ENCODE measurements at places on chromosomes 6 and 20.

GRCh38 chr20:4828830-4829513 is 107.3 kb downstream of the PRND start:
- no peak for DNase-seq

- DNase-seq = no peak
Observed at GRCh38 chr6:38799529-38800184, 84.5 kb downstream of the DNAH8 start.

DNA sequence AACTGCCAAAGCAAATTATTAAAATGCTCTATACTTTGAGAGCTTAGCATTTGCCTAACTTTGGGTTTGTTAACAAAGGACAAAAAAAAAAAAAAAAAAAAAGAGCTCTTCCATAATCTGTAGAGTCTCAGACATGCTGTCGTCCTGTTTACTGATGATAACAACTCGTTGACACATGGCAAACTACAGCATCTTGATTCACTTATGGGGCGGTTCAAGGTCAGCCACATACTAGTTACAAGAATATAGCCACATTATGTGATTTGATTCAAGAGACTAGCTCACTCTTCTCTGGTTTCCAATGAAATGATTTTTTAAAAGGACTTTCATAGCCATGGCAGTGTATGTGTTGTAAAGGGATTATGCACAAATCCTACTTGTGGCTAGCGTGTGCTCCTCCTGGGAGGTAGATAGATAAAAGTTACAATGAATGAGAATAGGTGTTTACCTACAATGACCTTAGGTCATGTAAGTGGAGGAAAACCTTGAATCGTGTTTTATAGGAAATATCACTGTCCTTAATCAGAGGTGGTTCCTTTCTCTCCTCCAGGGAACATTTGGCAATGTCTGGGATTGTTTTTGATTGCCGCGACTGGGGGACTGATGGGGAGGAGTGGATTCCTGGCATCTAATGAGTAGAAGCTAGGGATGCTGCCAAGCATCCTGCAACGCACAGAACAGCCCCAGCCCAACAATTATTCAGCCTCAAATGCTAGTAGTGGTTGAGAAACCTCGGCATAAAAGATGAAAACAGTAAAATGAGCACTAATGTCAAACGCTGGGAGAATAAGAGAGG is 969.2 kb upstream of the SLC35B3 start:
- DNase-seq = no peak

DNA sequence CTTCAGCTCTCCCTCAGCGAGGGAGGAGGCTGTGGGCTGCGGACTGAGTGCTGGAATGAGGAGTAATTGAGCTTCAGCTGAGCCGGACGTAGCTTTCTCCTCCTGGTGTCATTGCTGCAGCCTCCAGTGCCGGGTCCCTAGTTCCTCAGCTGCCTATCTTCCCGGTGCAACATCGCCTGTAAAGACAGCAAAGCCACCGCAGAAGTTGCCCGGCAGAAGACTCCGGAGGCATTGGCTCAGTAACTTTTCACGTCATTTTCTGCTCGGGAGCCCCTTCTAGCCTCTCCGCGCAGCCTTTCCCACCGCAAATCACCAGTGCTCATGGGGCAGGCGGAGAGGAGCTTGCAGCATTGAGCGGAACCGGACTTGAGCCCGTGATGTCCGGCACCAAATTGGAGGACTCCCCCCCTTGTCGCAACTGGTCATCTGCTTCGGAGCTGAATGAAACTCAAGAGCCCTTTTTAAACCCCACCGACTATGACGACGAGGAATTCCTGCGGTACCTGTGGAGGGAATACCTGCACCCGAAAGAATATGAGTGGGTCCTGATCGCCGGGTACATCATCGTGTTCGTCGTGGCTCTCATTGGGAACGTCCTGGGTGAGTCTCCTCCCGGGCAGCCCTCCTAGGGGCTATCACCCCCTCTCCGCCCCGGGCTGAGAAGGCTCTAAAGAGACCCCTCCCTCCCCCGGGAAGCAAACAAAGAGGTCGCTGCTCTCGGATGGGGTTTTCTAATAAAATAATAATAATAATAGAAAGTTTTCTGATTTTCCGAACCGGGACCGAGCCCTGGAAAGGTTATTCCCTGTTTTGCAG is at the start of gene HCRTR2:
Gene HCRTR2 (plus strand): TSS at position 305 of the 816 bp plus-strand sequence. CDS start 73 bp downstream, at position 378.
- DNase-seq = no peak

DNA sequence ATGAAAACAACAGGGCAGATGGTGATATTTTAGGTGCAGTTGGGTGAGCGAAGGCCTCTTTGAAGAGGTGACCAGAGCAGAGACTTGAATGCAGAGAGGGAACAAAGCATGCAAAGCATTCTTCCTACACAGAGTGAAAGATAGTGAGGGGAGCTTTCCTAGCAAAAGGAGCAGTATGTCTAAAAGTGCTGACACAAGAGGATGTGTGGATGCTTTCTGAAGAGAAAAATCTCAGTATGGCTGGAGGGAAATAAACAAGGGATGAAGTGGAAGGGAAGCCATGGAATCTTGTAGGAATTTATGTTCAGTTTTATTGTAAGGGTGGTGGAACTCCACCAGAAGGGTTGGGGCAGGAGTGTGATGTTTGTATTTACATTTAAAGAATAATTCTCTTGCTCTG is 128.6 kb downstream of the F13A1 start:
- no peak for DNase-seq

DNA sequence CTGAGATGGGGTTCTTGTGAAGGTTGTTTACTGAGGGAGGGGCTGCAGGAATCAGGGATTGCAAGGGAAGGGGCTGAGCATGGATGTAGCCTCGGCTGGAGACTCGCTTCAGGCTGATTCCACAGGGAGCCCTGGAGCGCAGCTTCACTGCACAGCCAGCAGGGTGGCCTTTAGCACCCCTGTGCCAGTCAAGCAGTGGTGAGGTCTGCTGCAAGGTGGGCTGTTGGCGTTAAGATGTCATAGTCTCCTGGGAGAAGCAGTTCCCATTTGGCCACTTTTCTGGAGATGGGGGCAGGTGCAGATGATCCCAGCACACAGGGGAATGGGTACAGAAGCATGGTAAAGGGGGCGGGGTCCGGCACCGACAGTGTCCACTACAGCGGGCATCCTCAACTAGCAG is 126.3 kb downstream of the TOX2 start:
- DNase-seq = no peak

- DNase-seq = no peak
Observed at GRCh38 chr20:10221021-10221420, 2.4 kb downstream of the SNAP25 start.

- no peak for DNase-seq
Observed at GRCh38 chr6:29790626-29791025, 37.0 kb upstream of the HLA-G start.

DNA sequence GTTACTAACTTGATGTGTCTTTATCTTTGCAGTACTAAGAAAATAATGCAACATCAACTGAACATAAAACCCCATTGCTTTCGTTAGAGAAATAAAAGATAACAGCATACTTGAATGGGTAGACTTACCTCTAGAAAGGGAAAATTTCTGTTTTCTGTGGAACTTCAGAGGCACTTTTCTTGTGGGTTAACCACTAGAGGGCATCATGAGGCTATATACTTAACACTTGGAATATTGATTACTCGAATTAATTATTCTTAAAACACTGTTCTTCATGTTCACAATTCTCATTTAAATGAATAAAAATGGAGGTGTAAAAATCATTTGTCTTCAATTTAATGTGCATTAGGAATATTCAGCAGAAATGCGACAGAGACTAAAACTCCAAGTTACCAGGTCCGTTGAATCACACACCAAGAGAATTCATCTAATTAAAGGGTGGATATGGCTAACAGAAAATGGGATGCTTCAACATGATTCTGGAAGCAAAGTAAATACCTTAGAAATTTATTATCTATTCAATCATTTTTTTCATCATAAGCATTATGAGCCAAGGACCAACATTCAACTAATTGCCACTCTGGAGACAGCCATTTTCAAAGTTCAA is 330.8 kb upstream of the PREP start:
- DNase-seq = no peak
